Stimulated activated CD8-positive, alpha-beta memory T cell treated with anti-CD3 and anti-CD28 coated beads, Interleukin-7, amount 100 ng/mL, for 48 hours (primary cell): ENCODE measurements at places on chromosomes 7 and 10.

- peak; percentile 60 for DNase-seq
These were observed 14.6 kb downstream of the CHST12 start for GRCh38 chr7:2417981-2418481.

DNA sequence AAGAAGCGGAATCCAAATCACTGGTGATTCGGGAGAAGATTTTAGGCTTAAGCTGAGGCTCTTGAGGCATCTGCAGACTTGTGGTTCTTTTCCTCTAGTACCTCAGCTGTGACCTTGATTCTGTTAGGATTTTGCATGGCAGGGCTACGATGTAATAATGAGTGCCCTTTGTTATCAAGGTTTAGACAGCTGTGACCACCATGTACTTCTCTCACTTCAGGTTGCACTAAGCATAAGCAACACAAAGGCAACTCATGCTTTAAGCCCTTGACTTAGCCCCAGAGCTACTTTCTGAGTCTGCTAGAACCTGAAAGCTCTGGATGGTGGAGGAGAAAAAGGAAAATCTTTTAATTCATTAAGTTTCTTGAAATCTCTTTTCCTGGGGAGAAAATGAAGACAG is 1052.3 kb upstream of the PHF14 start:
- DNase-seq, result no peak

- no peak for DNase-seq
These were observed 353.4 kb downstream of the DNAJB6 start for GRCh38 chr7:157690058-157690832.

- DNase-seq, result no peak
These were observed 90.1 kb downstream of the CYP51A1 start for GRCh38 chr7:92044148-92044547.

GRCh38 chr10:52807803-52808202 is 35.2 kb upstream of the MBL2 start:
- DNase-seq, result no peak

GRCh38 chr7:41738336-41738735 is 35.4 kb upstream of the INHBA start:
- no peak for DNase-seq

DNA sequence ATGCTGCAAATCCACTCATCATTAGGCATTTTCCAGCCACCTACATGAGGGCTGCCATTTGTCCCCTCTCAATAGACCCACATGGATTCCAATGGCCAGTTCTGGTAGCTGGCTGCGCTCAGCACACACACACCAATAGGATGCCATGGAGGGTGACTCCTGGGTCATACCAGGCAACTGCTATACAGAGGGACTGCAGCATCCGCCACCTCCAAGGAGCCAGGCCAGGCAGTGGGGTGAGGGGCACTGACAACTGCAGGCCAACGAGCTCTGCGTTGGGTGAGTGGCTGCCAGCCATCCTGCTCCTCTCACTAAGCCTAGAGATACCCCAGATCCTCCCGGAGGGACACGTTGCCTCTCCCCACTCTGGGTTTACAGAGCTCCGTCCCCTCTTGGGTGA is 118.8 kb upstream of the NANOS1 start:
- no peak for DNase-seq

DNA sequence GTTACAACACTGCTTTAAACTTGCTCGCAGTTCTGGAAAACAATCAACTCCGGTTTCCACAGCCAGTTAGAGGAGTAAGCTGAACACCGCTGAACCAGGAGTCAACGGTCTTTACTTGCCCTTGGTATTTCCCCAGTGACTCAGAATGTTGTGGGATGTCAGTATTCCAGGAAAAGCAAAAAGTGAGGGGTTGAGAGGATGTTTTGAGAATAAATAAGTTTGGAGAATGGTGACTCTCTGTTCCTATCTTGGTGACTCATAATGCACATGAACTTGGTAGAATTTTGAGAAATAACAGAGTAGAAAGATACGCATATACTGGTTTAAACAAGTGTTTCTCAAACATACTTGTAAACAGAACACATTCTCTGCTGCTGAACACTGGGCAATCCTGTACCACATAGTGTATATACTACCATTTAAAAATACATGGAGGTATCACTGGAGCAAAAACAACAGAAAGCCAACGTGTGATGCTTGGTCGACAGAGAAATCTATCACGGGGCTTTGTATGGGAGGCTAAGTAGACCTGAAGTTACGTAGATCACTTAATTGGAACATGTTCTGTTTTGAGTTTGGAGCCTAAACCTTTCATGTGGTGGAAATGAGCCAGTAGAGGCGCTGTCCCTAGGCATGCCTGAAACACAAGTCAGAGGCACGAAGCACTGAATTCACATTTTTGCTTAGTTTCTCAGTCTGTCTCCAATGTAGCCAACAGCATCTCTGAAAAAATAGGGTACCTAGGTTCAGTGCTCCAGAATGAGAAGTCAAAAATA is 534.3 kb downstream of the PARD3 start:
- DNase-seq, result no peak

DNA sequence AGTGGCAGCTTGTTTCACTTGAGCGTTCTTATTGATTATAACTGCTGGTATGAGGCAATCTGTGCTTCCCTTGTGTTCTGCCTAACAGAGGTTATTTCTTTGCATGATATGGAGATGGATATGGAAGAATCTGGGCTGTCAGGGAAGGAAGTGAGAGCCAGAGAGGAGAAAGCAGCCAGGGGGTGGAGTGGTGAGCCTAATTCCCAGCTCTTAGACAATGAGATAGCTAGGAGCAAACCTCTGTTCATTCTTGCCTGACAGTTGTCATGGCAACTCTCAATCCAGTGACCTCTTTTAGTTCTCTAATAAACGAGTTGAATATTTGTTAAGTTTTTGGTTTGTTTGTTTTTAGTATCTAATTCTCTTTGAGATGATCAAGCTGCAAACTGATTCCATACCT is 214.3 kb downstream of the NRG3 start:
- DNase-seq, result no peak

DNA sequence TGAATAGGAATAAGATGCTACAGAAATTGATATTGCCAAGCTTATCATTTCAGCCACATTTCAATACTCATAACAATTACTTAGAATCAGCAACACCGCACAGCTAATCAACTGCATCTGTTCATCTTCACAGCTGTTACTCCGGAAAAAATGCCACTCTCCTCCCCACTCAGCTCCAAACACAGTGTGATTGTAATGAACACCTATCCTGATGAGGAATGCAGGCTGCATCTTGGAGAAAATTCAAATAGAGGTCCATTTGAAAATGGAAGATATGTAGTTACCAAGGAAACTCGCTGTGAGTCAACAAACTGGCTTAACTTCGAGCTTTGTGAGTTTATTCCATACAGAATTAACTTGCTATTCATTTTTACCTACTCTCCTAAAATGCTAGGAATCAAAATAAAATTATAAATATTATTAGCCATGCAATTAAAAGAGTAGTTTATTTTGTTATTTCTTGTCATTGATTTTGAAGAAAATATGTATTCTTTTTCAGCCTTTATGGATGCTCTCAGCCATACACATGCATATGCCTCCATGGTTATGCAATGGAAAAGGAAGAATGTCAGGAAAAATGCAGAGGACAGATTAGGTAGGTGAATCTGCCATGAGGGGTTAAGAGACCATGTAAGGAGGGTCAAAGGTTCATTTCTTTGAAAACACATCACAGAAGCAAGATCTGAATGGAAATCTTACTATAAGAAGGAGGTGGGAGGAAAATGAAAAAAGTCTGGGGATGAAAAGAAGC is 267.2 kb downstream of the POM121L12 start:
- DNase-seq, result no peak

- DNase-seq, result no peak
These were observed 131.0 kb upstream of the PALS2 start for GRCh38 chr7:24442170-24442777.

DNA sequence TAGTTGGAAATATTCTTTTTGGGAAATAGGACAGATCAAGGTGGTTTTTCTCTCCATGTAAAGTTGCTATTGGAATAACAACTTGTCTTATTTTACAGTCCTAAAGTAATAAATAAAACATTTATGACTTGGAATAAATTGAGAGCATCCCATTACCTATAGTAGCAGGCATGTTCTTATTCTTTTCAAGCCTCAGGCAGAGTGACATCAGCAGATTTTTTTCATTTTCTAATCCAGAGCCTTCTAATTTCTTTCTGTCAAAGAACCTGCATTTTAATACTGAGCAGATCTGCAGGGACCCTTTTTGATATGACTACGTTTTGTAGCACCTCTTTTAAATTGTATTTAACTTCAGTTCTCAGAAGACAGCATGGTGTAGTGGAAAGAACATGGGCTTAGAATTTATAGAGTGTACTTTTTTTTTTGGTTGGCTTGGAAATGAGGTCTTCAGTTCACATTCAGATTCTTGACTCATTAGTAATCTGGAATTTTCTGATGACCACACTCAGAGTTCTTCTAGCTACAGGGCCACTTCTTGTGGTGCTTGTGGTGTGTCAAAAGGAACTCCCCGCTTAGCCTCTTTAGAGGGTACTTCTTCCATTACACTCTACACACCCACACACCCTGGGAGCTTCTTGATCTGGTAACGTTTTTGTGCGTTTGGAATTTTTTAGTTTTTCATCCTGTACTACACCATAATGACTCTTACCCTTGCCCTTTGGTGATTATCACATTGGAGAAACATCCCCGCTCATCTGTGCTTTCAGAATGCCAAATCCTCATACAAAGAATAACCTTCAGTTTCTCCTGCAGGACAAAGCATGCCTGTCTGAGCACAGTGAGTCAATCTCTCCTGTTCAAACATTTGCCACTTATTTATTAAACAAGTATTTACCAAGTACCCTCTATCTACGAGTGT is 34.6 kb downstream of the AGK start:
- peak; percentile 11 for DNase-seq

GRCh38 chr10:76350583-76350982 is 919.2 kb downstream of the LRMDA start:
- DNase-seq, result no peak

DNA sequence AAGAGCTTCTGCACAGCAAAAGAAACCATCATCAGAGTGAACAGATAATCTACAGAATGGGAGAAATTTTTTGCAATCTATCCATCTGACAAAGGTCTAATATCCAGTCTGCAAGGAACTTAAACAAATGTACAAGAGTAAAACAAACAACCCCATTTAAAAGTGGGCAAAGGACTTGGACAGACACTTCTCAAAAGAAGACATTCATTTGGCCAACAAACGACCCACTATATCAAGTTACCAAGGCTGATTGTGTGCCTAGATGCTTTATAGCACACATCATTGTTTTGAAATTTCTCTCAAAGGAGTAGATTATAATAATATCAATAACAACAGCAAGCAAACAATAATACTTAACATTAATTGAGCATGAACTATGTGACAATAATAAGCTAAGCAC is 117.1 kb downstream of the TFPI2 start:
- DNase-seq, result no peak

GRCh38 chr10:99523251-99523773 is 9.4 kb upstream of the NKX2-3 start:
- no peak for DNase-seq

- no peak for DNase-seq
These were observed 23.7 kb upstream of the ZNF862 start for GRCh38 chr7:149814494-149814893.

DNA sequence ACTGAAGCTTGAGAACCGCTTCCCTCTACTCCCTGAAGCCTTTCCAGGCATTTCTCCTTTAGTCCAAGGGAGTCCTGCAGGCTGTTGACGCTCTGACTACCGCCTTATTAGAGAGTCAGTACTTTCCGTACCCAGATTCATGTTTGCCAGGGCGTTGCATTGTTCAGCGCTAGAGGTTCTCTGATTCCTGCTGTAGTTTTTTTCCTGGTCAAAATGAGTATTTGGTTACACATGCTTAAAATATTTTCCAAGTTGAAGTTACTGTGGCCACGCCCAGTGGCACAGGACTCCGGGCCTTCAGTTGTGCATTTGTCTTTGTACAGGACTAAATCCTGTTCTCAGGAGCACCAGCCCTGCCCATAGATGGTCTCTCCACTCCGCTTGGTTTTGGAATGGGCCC is 7.9 kb downstream of the MTURN start:
- no peak for DNase-seq

DNA sequence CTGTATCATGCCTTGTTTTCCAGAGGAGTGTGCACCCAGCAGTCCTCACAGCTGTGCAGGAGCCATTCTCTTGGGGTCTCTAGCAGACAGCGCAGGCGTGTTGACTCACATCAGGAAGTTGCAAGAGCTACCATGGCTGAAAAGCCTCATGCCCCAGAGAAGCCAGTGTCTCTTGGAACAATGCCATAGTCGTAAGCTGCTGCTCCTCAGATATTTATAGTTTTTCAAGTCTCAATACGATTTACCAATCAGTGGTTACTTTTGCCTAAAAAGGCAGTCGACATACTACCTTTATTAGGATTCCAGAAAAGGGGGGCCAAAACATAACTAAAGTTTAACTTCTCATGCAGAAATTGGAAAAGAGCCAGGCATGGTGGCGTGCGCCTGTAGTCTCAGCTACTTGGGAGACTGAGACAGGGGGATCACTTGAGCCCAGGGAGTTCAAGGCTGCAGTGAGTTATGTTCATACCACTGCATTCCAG is 407.7 kb downstream of the PARD3 start:
- no peak for DNase-seq

DNA sequence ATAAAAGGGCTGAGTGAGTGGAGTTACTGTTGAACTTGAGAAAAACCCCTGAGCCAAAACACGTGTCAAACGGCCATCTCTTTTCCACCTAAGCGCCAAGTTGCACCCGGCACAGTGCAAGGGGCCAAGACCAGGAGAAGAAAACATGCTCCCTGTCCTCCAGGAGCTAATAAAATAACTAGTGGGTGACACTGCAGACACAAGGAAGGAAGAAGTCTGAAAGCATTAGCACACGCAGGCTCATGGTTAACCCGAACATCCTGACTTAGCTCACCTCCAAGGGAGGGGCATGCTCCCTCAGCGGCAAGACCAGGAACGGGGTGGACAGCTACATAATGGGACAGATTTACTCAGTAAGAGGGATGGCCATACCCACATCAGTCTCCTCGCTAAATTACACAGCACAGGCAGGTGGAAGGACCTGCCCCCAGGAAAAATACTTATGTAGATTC is 65.0 kb downstream of the PIP4K2A start:
- DNase-seq, result peak; percentile 34

DNA sequence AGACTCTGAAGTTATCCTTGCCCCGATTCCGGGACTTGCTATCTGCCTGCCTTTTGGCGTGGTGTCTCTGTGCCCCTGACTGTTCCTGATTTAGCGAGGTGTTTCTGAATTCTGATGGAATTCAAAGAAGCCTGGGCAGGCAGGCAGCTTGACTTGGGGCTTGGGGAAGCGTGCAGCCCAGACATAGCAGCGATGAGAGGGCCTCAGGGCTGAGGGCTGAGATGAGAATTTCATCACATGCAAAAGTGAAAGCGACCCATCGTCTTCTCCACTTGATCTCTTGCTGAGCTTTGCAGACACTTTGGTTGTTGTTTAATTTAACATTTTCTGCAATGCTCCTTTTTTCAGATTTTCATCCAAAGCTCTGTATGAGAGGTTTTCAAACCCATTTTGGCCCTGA is 57.8 kb downstream of the TCF7L2 start:
- DNase-seq, result no peak

GRCh38 chr10:70954381-70955176 is 66.2 kb upstream of the PCBD1 start:
- no peak for DNase-seq
